ENCODE measurements at places on chromosomes 16 and 17.

GRCh38 chr16:2597560-2597902 is 59.7 kb downstream of the PDPK1 start:
- no peak for DNase-seq

DNA sequence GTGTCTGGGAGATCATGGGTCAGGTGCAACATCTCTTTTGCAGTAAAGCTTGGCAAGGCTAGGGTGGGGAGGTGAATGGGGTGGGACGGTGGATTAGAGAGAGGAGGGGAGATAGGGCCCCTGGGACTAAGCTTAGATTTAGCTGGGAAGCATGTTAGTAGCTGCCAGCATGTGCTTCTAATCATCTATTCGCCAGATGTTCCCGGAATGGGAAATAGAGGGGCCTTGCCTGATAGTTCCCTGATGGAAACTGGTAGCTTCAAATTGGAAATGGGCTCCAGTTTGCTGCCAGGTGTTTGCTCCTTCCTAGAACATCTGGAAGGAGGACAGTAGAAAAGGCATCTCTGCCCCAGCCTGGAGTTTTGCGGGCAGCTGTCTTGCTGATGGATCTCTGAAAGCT is 176.1 kb downstream of the CCDC182 start:
- DNase-seq, result no peak

- DNase-seq, result no peak
These were observed 61.6 kb downstream of the TNRC6C start for GRCh38 chr17:78019976-78020716.

GRCh38 chr16:47142486-47142820 is 1.3 kb downstream of the NETO2 start:
- no peak for DNase-seq

All from CD4-positive, alpha-beta T cell treated with Interleukin-6 for 4 hours (primary cell).